ENCODE measurements at places on chromosomes 5 and 9. TPM values are rescaled to one million over a fixed set of nuclear protein-coding genes. Genes with fewer than 3 reads are reported as not detected.

DNA sequence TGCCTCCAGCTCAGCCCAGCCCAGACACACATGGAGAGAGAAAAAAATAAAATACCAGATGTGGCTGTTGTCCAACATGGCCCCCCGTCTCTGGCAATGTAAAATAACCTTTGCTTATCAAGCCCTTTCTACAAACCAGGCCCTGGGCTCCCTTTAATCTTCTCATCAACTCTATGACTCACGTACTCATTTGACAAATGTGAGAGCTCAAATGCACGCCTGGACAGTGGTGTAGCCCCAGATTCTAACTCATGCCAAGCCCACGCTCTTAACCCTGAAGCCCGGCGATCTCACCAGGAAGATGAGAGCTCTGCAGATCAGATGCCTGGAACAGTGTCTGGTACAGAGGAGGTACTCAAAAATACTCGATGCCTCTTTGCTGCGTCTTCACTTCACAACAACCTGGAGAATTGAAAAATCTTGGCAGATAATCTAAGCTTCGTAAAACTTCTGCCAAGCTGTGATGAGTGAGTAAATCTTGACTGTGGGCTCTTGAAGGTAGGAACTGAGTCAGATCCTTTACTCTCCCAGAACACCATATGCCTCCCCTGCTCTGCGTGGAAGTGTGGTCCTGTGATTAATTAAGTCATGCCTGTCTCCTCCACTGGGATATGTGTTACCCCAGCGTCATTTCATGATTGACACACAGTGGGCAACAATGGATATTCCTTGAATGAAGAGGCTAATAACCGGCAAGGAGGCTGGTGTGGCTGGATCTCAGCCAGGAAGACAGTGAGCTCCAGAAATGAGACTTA, 102.0 kb upstream of the FSTL4 start:
- ATAC-seq = no peak
- H3K27ac ChIP-seq = no peak overlapping the region
- H3K27me3 ChIP-seq = peaks cover 5% of the 10 kb centered on the region
- no peaks in the 10 kb centered on the region for H3K36me3 ChIP-seq
- H3K4me1 ChIP-seq = no peaks in the 10 kb centered on the region

- H3K4me3 ChIP-seq = no peak overlapping the region
- ATAC-seq = no peak
- H3K27ac ChIP-seq = no peak overlapping the region
- H3K36me3 ChIP-seq = no peaks in the 10 kb centered on the region
- no peaks in the 10 kb centered on the region for H3K27me3 ChIP-seq
Observed at GRCh38 chr5:152092580-152092979, 167.9 kb upstream of the GLRA1 start.

GRCh38 chr5:178373711-178374110, 141.1 kb upstream of the PHYKPL start:
- no peak overlapping the region for H3K27ac ChIP-seq
- no peak for ATAC-seq
- peaks cover 12% of the 10 kb centered on the region for H3K27me3 ChIP-seq
- no peak overlapping the region for H3K4me3 ChIP-seq
- no peaks in the 10 kb centered on the region for H3K36me3 ChIP-seq

DNA sequence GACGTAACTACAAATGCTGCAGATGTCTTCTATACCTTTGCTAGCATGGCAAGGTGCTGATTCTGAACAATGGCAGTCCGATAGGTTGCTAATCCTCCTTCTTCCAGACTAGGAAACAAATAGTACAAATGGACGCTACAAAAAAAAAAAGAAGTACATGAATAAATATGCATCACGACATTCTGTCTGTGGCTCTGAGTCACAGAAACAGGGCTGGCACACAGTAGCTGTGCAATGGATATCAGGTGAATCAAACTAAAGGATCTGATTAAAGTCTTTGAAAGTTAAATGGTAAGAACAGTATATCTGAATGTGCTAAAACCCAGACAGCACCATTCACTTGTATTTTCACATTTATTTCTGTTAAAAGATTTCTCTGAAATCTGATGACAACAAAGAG, 96.2 kb downstream of the DROSHA start:
- ATAC-seq = no peak
- H3K4me1 ChIP-seq = no peaks in the 10 kb centered on the region
- peaks cover 89% of the 10 kb centered on the region for H3K36me3 ChIP-seq
- H3K4me3 ChIP-seq = no peak overlapping the region
- H3K27me3 ChIP-seq = no peaks in the 10 kb centered on the region

CDKN2B gene
- total RNA-seq = 6.2 TPM

DNA sequence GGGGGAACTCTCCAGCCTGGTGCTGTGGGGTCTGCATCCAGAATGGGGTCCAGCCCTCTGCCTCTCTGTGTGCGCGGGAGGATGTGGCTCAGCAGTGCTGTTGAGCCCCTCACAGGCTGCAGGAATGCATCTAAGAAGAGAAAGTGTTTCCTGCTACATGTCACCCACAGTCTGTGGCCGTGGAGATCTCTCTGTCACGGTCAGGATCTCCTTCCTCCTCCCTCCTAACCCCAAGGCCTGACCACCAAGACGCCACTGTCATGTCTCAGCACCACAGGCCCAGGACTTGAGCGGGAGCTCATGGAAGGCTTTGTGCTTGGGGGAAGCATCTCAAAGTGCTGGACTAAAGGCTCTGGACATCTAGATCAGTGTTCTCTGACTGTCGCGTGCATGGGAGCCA, 90.1 kb downstream of the SREK1 start:
- H3K36me3 ChIP-seq = no peaks in the 10 kb centered on the region
- no peak overlapping the region for H3K4me3 ChIP-seq
- no peaks in the 10 kb centered on the region for H3K27me3 ChIP-seq
- ATAC-seq = no peak
- no peaks in the 10 kb centered on the region for H3K4me1 ChIP-seq
- no peak overlapping the region for H3K27ac ChIP-seq

GRCh38 chr5:59174248-59174844, 591.5 kb downstream of the RAB3C start:
- ATAC-seq = peak; percentile 70
- H3K4me3 ChIP-seq = no peak overlapping the region
- no peaks in the 10 kb centered on the region for H3K36me3 ChIP-seq
- H3K27ac ChIP-seq = no peak overlapping the region
- no peaks in the 10 kb centered on the region for H3K4me1 ChIP-seq

GRCh38 chr9:118459913-118460312, 755.7 kb downstream of the TLR4 start:
- no peak for ATAC-seq
- no peaks in the 10 kb centered on the region for H3K4me1 ChIP-seq
- H3K27ac ChIP-seq = no peak overlapping the region

DNA sequence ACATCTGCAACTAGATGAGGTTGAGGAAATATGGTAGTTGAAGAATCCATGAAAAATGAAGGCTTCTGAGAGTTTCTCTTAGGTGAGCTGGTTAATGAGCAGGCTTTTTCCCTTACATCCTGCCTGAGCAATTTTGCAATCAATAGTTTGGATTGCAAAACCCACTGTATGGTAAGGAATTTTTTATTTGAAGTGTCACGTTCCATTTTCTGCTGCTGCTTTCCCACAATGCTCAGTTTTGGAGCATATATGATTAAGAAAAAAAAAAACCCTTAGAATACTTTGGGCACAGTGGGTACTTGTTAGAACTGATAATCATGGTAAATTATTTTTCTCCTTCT, 144.2 kb downstream of the PCSK1 start:
- no peaks in the 10 kb centered on the region for H3K27me3 ChIP-seq
- peaks cover 14% of the 10 kb centered on the region for H3K4me1 ChIP-seq
- no peak overlapping the region for H3K4me3 ChIP-seq
- H3K36me3 ChIP-seq = no peaks in the 10 kb centered on the region
- no peak for ATAC-seq
- no peak overlapping the region for H3K27ac ChIP-seq

GRCh38 chr5:100691548-100691947, 156.4 kb downstream of the FAM174A start:
- H3K4me3 ChIP-seq = no peak overlapping the region
- H3K36me3 ChIP-seq = no peaks in the 10 kb centered on the region

BARX1 gene
- 0.54 TPM for total RNA-seq

DNA sequence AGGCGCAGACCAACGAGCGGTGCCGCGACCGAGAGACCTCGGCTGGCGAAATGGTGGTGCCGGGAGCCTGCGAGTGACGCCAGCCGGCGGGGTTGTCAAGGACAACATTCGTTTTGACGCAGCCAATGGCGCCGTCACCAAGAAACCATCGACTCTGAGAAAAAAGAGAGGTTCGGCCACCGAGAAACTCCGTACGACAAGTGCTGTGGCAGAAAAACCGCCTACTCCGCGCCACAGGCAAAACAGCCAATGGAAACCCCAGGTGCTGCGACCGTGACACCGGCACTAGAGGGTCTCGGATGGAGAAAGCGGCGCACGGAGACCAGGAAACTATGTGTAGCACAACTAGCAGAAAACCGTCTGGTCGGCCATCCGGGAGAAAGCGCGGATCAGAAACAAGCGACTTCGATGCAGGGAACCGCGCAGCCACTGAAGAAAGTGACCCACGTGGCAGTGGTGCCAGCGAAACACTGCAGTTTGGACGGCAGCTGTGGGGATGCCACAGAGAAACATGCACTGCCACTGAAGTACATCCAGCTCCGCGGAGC, 88.8 kb downstream of the ANXA2R start:
- no peaks in the 10 kb centered on the region for H3K36me3 ChIP-seq
- peak overlapping the region; percentile 83 for H3K27ac ChIP-seq
- peak overlapping the region; percentile 57 for H3K4me3 ChIP-seq
- H3K4me1 ChIP-seq = peaks cover 37% of the 10 kb centered on the region
- H3K27me3 ChIP-seq = peaks cover 100% of the 10 kb centered on the region

GHR gene
- 12.5 TPM for total RNA-seq

- H3K4me3 ChIP-seq = no peak overlapping the region
- no peaks in the 10 kb centered on the region for H3K4me1 ChIP-seq
- no peak overlapping the region for H3K27ac ChIP-seq
- H3K27me3 ChIP-seq = no peaks in the 10 kb centered on the region
Observed at GRCh38 chr5:133729800-133730199, 117.5 kb upstream of the FSTL4 start.

DNA sequence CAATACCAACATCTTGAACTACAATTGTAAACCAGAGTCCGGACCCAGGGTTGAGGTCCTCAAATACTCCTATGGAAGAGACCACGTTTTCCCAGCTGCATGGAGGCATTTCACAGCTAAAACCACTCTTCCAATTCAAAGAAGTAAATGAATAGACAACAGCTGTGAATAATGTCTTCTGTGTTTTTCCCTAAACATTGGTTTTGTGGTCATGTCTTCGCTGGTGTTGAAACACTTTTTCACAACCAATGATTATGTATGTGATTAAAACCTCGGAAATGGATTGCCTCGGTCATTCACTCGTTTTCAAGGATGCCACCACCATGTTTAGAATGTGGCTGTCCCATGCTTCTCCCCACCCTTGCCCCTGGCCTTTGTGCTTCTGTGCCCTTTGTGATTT, 9.4 kb upstream of the TENT4A start:
- H3K4me3 ChIP-seq = no peak overlapping the region
- H3K4me1 ChIP-seq = peaks cover 10% of the 10 kb centered on the region
- H3K36me3 ChIP-seq = no peaks in the 10 kb centered on the region
- ATAC-seq = no peak
- no peaks in the 10 kb centered on the region for H3K27me3 ChIP-seq

DNA sequence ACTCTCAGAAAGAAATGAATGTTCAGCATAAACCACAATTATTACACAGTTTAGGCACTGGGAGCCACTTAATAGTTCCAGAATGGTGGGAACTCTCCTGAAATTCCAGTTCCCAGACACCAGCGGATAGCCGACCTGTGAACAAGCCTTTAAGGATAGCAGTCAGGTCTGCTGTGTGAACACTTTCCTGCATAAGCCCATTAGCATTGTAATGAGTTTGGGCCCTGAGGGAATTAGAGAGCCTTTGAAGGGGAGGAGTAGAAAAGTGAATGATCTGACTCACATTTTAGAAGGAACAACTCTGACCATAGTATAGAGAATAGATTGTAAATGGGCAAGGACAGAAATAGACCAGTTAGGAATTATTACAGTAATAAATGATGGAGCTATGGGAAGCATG, 189.1 kb downstream of the ADGRV1 start:
- no peak overlapping the region for H3K4me3 ChIP-seq
- ATAC-seq = no peak
- no peak overlapping the region for H3K27ac ChIP-seq
- H3K4me1 ChIP-seq = no peaks in the 10 kb centered on the region
- H3K27me3 ChIP-seq = no peaks in the 10 kb centered on the region
- no peaks in the 10 kb centered on the region for H3K36me3 ChIP-seq

NR6A1 gene
- total RNA-seq = 4.4 TPM

TAF11L10 gene
- not detected for total RNA-seq

- peaks cover 46% of the 10 kb centered on the region for H3K27me3 ChIP-seq
- no peaks in the 10 kb centered on the region for H3K4me1 ChIP-seq
- no peak for ATAC-seq
- no peak within 1 kb of the TSS for H3K27ac ChIP-seq
- H3K36me3 ChIP-seq = no peaks in the 10 kb centered on the region
- H3K4me3 ChIP-seq = peak within 1 kb of the TSS; percentile 35
Observed at GRCh38 chr5:141338538-141339306, at the start of gene PCDHGA2. PCDHGA2 (plus strand) TSS chr5:141338760.

GRCh38 chr5:168947212-168947868, 353.6 kb downstream of the SLIT3 start:
- H3K4me3 ChIP-seq = no peak overlapping the region
- no peaks in the 10 kb centered on the region for H3K36me3 ChIP-seq
- H3K4me1 ChIP-seq = no peaks in the 10 kb centered on the region
- no peak for ATAC-seq
- H3K27ac ChIP-seq = no peak overlapping the region

GRIN3A gene
- 0.69 TPM for total RNA-seq

GRCh38 chr5:45089870-45090269, 281.1 kb downstream of the MRPS30 start:
- no peak overlapping the region for H3K4me3 ChIP-seq
- no peaks in the 10 kb centered on the region for H3K4me1 ChIP-seq
- H3K27ac ChIP-seq = no peak overlapping the region
- H3K27me3 ChIP-seq = no peaks in the 10 kb centered on the region
- no peaks in the 10 kb centered on the region for H3K36me3 ChIP-seq

OSMR gene
- total RNA-seq = 43.2 TPM

DNA sequence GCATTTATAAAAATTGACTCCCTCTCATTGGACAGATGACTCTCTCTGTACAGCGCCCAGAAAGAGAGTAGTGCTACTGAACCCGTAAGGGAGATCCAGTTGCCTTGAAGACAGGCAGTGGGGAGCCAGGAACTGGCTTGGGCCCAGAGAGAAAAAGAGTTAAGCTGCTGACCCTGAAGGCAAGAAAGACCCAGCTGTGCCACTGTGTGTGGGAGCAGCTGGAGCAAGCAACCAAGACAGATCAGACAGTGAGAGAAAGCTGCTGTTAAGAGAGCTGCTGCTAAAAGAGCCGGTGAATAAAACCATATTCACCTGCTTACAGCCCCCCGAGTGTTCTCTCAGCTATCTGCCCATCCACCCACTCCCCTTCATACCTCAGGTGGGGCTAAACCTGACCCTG, 149.7 kb upstream of the ADAMTS16 start:
- H3K27ac ChIP-seq = no peak overlapping the region
- no peak overlapping the region for H3K4me3 ChIP-seq
